ENCODE measurements at places on chromosomes 6 and 20.

GRCh38 chr6:12017263-12017662, 5.2 kb downstream of the HIVEP1 start:
- no peak for DNase-seq

GRCh38 chr20:62732842-62733525, 24.3 kb downstream of the NTSR1 start:
- DNase-seq: no peak

DNA sequence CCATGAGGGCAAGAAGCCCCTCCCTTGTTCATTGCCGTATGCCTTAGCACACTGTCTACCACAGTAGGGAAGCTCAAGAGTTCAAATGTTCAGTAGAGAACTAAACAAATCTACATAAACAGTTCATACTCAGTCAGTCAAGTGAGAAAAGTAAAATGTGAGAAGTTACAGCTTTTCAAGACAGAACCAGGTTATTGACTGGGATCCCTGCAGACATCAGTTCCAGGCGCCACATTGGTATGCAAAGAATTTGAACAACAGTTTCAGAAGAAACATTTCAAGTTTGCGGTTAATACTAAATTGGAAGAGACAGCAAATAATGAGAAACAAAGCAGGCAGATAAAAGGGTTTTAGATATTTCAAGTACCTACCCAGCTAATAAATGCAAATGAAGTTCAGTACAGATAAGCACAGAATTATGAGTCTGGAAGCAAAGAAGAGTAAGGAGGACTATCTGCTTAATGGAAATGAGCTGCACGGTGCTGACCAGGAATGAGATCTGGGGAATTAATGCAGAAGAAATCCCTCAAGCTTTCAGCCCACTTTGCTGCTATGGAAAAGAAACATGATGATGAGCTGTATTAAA, 246.2 kb downstream of the HACE1 start:
- no peak for DNase-seq

- DNase-seq: peak; percentile 78
Measured at GRCh38 chr20:31835977-31836852, 9.2 kb downstream of the FOXS1 start.

GRCh38 chr6:156809034-156809433, 31.9 kb downstream of the ARID1B start:
- DNase-seq: peak; percentile 44
